ENCODE measurements at places on chromosomes 12 and 14. TPM values are rescaled to one million over a fixed set of nuclear protein-coding genes. Genes with fewer than 3 reads are reported as not detected.

DNA sequence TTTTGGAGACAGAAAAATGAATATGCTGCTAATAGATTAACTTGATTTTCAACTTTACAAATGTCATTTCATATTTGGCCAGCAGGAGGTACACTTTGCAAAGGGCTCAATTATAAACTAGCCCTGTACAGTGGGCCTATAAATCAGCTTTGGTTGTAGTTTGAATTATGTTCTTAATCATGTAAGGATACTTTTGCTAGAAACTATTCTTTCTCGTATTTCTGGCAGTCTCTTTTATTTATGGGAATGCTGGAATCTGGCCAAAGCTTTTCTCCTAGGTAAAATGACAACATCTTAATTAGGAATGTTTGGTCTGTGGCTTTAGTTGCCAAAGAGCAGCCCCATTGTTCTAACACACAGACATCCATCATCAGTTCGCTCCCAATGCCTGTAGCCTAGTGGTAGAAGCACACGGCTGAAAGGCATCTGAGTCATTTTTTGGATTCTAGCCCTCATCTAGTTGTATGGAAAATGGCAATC is 1322.3 kb upstream of the SEL1L start:
- DNase-seq: peak; percentile 25

DNA sequence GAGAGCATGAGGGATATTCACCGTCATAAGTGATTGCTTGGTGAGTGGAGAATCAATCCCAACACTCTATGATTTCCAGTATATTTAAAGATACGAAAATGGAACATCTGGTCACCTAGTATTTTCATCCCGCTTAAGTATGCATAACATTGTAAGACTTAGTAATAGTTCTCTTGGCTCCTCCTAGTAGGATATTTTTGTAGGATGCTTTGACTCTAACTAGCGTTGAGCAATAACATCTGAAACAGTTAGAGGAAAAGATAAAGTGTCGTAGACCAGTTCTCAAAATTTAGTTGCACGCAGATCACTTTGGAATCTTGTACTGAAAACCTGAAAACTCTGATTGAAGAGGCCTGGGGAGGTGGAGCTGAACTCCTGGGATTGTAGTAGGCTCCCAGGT is 7.6 kb downstream of the SAMD4A start:
- DNase-seq: no peak

DNA sequence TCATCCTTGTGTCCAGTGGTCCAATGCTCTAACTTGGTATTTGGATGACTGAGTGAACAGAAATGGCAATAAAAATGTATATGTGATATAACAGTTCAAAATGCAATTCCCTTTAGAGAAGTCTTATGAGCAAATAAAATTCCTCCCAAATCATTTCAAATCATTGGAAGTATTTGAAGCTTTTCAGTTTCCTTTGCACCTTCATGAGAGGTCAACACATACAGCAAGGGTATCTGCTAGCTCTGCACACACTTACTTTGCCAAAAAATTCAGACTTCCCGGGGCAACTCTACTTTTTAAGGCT is 423.7 kb downstream of the ATP23 start:
- no peak for DNase-seq

GRCh38 chr12:22353615-22354325 is 19.3 kb upstream of the ST8SIA1 start:
- no peak for DNase-seq

GRCh38 chr14:75153295-75153694 is 23.1 kb downstream of the TMED10 start:
- no peak for DNase-seq

Gene SSTR1
- total RNA-seq: 0.56 TPM

Gene SUDS3
- total RNA-seq: 32.2 TPM

Measured in HT-29 (cell line).